ENCODE measurements at places on chromosomes 4 and X.

- no peak for DNase-seq
These were observed 46.2 kb downstream of the FHIP1A start for GRCh38 chr4:151455212-151455611.

GRCh38 chrX:20211261-20211786 lies 55.4 kb downstream of the RPS6KA3 start:
- DNase-seq: no peak

GRCh38 chr4:183746305-183747229 lies 87.5 kb downstream of the TRAPPC11 start:
- DNase-seq: no peak

DNA sequence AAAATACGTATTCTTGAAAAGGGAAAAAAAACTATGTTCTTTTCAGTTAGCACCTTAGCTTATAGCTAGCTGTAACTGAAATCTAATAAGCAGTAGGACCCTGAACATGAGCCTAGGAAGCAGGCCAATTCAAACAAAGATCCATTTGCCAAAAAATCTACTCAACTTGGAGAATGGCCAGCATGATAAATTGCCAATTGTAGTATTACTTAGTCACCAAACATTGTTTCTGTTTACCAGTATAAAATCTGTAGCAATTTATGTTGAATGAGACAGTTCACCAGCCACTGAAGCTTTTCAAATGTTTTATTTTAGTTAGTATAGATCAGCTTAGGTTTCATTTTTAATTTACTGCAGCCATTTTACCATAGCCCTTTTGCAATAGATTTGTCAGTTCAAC lies 323.6 kb upstream of the DIPK2B start:
- DNase-seq: no peak

DNA sequence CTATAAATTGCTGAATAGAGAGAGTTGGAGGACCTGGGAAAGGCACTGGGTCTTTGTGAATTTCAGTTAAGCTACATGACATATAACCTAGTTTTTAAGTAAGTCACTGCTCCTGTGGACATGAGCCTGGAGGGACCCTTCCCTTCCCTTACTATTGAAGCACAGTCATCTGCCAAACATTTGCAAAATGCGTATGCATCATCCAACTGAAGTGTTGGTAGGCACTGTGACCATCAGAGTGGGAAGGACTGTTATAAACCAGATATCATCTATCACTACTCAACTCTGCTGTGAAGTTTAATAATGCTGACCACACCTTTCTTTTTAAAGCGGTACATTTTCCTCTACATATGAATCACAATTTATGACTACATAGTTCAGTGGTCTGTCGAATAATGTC lies 5.2 kb downstream of the GABRA3 start:
- DNase-seq: no peak

GRCh38 chrX:107672955-107673378 lies 44.7 kb downstream of the PRPS1 start:
- DNase-seq: peak; percentile 58

- DNase-seq: no peak
These were observed 29.3 kb upstream of the SRPX start for GRCh38 chrX:38249965-38250364.

DNA sequence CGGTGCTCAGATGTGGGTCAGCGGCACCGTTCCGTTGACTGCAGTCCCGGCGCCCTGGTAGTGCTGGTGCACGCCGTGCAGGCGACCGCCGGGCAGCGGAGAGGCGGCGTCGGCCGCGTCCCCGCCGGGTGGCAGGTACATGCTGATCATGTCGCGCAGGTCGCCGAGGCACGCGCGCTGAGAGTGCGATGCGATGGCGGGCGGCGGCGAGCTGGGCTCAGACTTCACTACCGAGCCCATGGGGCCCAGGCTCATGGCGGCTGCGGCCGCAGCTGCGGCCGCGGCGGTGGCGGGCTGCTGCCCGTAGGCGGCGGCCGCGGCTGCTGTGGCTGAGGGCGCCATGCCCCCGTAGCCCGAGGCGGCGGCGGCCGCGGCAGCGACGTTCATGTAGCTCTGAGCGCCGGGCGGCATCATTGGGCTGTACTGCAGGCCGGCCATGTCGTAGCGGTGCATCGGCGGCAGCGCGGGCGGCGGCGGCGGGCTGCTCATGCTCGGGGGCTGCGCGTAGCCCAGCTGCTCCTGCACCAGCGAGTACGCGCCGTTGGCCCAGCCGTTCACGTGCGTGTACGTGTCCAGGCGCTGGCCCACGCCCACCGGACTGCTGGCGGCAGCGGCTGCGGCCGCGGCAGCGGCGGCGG lies 1.0 kb downstream of the SOX3 start:
- DNase-seq: no peak

- DNase-seq: no peak
These were observed 204.8 kb downstream of the CFAP299 start for GRCh38 chr4:80540349-80540748.

DNA sequence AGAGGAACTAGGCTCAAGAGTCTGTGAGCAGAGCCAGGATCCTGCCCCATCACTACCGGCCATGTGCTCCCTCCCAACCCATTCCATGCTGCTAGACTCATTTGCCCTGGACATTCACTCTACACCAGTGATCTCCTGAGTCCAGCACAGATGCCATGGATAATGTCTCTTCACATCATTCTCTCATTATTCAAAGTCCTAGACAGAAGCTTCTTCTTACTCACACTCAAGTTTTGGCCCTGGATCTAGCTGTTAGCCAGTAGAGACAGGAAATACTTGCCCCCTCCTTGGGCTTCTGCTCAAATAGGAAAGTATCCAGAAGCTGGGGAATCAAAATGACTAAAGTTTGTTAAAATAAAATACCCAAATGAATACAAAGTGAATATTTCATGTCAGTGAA lies 266.8 kb upstream of the LDB2 start:
- DNase-seq: no peak

- no peak for DNase-seq
These were observed 24.8 kb downstream of the FRYL start for GRCh38 chr4:48755281-48755680.

- no peak for DNase-seq
These were observed 23.0 kb downstream of the GAB1 start for GRCh38 chr4:143359644-143360193.

DNA sequence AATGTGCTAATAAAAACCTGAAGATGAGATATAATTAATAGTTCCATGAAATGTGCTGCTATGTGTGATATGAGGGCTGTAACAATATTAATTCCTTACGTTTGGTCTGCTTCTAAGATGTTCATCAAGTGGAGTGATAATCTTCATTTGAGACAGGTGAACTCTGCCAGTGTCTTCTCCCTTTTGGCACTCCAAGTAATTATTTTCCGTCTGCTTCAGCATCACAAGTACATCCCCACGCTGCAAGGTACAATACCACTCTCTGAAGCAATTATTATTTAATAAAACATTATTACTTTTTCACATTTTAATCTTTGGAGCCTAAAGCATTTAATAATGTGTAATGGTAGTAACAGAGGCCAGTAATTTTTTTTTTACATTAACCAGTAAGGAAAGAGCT lies 44.4 kb downstream of the RPS3A start:
- no peak for DNase-seq

- no peak for DNase-seq
These were observed 172.3 kb downstream of the SHOX start for GRCh38 chrX:802846-803245.

GRCh38 chr4:106314960-106315359 lies 1.0 kb downstream of the TBCK start:
- DNase-seq: no peak

DNA sequence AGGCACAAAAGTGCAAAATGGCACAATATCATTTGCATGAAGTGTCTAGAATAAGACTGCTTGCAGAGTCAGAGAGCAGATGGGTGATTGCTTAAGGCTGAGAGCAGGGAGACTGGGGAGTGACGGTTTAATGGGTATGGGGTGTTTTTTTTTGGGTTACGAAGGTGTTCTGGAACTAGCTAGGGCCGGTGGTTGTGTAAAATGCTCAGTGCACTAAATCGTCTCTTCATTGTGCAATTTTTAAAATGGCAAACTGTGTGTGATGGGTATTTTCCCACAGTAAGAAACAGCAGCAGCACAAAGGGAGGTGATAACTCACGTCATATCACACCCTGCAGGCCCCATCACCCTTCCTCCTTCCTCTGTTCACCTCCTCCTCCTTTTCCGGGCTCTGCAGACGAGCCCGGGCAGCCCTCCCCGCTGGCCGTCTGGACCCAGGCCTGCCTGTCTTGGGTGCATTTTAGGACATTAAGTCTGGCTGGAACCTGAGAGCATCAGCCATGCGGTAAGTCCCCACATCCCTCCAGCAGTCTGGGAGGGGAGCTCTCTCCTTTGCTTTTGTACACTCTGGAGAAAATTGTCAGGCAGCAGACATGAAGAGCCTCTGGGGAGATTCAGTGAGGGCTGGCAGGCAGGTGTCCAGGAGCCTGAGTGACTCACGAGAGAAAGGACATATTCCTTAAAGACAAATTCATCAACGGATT lies 42.7 kb downstream of the ASMT start:
- DNase-seq: peak; percentile 69

- DNase-seq: no peak
These were observed 34.1 kb downstream of the PRRG1 start for GRCh38 chrX:37383313-37383712.

Measured in GM06990 (cell line).